ENCODE measurements at places on chromosomes 1 and 21.

DNA sequence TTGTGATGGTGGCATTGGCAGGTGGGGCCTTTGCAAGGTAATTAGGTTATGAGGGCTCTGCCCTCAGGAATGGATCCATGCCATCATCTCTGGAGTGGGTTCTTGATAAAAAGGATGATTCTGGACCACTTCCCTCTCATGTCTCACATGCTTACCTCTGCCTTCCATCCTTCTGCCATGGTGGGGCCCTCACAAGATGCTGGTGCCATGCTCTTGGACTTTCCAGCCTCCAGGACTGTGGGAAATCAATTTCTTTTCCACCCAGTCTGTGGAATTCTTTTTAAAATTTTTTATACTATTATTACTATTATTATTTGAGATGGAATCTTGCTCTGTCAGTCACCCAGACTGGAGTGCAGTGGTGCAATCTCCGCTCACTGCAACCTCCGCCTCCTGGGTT, 57.3 kb downstream of the ACBD3 start:
- DNase-seq, result no peak

DNA sequence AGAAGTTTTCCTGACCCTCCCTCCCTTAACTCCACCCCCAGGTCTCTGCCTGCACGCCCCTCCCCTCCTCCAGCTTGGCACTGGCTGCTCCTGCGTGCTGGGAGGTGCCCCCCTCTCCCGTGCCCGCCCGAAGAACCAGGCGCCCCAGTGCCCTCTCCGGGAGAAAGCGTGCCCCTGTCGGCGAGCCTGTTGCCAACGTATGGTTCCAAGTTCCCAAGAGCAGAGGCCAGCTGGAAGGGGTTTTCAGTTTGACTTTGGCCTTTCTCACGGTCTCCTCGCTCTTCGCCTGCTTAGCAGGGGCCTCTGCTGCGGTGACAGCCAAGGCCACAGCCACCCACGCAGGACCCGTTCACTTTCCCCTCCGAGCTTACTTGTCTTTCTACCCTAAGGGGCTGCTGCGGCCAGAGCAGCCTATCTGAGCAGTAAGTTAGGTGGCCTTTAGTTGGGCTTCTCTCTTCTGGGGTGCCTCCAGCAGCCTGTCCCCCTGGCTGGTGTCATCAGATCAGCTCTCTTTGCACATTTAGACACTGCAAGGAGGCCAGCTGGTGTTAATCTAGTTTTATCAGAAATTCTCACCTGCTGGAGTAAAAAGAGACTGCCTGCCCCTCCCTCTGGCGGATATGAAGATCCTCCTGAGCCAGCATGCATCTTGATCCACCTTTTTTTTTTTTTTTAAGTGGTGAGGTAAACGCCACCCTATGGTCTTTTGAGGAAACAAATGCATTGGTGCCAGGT, 1.5 kb downstream of the STUM start:
- DNase-seq, result no peak

DNA sequence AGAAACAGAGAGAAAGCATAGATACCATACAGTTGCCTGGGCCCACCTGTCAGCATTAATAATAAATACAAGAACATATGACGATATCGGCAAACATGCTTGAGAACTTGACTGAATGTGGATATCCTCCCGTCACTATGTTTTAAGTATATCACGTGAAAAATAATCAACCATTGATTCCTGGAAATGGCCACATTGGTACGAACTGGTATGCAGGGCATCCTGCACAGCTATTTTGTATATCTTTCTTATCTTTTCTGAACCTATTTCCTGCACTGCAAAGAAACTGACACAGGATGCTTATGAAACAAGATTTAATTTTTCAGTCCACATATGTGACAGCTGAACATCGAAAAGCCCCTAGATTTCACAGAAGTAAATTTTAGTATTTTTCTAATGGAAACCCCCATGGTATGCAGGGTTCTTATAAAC, 22.8 kb upstream of the RGS1 start:
- no peak for DNase-seq

GRCh38 chr1:106960412-106960811, 96.1 kb upstream of the PRMT6 start:
- no peak for DNase-seq

- no peak for DNase-seq
Measured at GRCh38 chr21:42499444-42500112, 3.6 kb upstream of the RSPH1 start.

DNA sequence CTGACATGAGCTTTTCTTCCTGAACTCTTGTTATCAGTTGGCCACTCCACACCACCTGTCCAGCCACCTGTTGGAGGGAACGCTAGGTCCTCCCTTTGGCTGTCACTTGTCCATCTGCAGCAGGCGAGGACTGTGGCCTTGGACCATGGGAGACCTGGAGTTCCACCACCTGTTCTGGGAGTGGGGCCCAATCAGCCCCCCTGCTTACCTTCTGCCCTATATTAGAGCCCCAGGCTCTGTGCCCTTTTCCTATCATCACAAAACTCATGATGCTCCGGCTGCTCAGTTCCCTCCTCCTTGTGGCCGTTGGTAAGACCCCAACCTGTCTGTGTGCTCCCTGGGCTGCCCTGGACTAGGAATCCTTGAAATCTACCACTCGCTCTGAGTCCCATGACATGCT, at the start of gene CELA3A:
Gene CELA3A, plus strand, starts transcription at position 249 of the 400 bp plus-strand sequence. Its CDS starts 18 bp downstream, at position 267.
- DNase-seq, result no peak

DNA sequence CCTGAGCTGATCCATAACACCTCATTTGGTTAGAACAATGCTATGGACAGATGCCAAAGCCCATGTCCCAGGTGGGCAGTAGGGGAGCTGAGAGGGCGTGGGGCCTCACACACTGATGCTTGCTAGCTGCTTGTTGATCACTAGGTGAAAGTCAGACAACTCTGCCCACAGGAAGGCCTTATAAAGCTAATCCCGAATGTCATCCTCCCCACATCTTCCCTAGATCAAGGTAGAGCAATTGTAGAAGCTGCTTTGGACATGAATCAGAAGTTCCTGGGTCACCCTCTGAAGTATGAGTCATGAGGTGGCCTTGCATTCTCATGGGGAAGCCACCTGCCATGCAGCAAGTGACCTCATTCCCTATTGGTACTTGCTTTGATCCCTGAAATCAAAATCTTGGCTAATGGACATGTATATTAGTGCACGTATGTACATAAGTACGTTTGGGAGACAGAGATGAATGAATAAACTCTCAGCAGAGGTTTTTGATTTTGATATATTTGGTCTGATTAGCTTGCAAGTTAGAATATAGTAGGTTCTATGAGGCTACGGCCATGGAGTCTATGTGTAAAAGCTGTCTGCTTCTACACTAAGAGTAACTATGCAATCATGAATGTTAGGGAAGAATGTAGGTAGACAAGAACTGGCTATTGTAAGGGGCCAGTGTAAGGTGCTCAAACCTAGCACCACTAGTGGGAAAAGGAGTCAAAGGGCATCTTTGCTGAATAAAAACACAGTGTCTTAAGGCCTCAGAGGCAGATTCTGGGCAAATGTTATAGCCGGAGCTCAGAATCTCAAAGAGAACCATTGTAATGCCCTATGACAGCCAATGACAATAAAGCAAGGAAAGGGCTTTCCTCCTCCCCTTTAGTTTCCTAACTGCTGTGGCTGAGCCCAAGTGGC, 52.6 kb downstream of the ABCA4 start:
- DNase-seq, result no peak

DNA sequence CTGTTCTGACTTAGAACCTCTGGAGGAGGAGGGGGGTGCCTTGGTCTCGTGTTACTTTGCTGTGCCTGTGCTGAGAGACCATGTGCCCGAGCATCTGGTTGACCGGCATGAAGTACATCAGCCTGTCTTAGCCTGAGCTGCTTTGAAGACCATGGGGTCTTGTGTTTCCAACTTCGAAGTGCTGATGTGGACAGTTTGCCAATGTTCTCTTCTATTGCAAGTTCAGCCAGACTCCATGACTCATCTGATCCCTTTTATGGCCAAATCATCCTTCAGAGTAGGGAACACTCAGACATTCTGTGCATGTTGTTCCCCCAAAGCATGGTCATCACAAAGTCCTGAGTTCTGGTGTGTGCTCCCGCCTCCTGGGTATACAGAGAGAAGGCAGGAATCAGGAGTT, 6.0 kb upstream of the PLA2G2C start:
- DNase-seq, result no peak

GRCh38 chr1:31900790-31901189, 37.4 kb downstream of the PTP4A2 start:
- DNase-seq, result no peak

- DNase-seq, result no peak
Measured at GRCh38 chr1:184416946-184417345, 30.1 kb downstream of the C1orf21 start.

DNA sequence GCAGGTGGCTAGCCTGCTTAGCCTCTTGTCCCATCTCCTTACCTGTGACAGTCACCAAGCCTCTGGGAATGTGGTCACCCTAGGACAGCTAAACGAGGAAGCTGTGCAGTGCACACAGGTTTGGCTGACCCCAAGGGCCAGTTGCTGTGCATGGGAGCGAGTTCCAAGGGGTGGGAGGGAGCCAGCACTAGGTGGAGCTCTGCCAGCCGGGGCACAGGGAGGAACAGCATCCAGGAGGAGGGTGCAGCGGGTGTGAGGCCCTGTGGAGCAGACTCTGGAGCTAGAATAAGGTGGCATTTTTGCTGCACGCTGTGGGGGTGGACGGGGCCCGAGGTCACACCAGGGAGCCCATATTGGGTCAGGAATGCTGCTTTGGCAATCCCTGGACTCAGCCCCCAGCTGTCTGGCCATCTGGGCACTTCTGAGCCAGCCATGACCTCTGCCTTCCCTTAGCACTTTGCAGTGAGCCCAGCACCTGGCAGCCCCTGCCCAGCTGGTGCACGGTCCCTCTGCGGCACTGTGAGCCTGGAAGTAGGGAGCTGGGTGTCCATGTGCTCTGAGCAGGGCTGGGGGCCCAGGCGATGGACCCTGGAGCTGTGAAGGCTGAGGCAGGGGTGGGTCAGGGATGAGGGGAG, 8.7 kb downstream of the PDXK start:
- DNase-seq, result no peak

DNA sequence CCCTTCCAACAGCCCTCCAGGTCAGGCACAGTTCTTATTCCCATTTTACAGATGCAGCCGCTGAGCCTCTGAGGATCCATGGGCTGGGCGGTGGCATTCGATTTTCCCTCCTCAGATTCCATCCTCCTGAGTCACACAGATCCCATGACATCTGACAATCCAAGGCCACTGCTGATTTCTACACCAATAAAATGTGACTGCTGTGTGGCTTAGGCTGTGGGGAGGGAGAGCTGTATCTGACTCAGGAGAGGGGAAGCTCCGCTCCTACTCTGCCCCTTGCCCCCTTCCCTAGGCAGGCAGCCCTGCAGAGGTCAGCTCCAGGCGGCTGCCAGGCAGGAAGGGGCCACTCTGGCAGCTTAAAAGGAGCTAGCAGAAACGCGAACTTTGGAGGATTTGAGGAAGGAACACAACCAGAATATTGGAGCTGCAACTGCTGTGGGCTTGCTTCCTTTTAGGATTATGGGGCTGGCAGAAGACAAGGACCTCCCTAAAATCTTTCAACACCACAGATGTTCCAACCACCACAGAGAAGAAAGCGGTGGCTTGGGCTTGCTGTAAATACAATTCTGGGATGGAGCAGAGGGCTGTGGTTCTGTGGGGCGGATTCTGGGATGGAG, 50.0 kb downstream of the MRPL37 start:
- no peak for DNase-seq

Measured in stimulated activated CD8-positive, alpha-beta memory T cell treated with anti-CD3 and anti-CD28 coated beads, Interleukin-7, amount 100 ng/mL, for 1 hour (primary cell).